Stimulated activated CD8-positive, alpha-beta memory T cell treated with anti-CD3 and anti-CD28 coated beads, Interleukin-15, amount 100 ng/mL, for 48 hours (primary cell): ENCODE measurements at places on chromosomes 16 and 17.

DNA sequence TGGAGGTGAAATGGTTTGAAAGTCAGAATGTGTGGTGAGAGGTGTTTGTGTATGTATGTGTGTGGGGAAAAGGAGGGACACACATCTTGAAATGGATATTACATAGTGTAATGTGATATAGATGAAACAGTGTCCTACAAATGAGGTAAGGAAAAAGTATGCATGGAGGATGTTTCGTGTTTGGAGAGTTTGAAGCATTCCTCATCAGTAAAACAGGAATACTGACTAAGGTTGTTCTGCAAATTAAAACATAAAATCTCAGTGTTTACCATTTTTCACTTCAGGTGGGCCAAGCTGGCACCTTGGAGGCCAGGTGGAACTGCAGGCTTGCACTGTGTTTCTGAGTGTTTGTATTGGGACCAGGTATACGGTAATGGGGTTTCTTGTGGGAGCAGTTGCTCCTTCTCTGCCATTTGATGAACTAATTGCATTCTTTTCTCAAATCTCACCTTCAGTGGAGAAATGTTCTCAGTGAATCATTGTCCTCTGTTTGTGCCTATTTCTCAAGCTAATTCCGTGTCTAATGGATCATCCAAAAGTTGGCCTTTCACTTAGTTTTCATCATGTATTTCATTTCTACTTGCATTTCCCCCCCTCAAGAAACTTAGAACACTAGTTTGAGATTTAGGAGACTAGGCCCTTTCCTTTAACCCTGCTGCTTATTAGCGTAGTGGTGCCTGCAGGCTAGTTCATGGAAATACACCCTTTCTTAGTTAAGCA, 8.2 kb upstream of the TBKBP1 start:
- DNase-seq = no peak

DNA sequence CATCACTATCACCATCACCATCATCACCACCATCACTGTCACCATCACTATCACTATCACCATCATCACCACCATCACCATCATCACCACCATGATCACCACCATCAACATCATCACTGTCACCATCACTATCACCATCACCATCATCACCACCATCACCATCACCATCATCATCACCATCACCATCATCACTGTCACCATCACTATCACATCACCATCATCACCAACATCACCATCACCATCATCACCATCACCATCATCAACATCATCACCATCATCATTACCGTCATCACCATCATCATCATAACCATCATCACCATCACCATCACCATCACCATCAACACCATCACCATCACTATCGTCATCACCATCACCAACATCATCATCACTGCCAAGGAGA, 273.8 kb downstream of the FOXL1 start:
- DNase-seq = no peak

DNA sequence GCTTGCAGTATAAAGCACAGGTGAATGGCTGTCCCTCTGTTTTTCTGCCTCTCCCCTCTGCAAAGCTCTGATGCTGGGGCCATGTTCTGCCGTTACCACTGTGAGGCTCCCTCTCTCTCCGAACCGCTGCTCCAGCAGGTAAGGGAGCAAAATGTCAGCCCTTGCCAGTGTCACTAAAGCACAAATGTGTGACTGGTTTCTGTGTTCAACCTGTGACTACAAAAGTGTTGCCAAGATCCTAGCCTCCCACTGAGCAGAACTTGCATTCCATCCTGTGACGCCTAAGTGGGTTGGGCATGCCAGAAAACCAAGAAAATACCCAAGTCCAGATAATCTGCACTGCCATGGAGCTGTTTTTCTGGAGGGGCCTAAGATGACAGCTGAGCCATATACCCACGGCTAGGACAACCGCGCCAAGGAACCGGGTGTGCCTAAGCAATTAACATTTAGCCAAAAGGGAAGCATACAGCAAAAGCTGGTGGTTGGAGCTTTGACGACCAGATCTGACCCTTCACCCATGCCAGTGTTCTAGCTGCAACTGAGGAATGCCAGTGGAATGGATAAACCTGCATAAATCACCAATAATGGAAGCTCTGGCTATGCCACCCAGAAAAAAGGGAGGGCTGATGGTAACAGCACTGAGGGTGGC, 35.0 kb downstream of the PSME3IP1 start:
- no peak for DNase-seq

DNA sequence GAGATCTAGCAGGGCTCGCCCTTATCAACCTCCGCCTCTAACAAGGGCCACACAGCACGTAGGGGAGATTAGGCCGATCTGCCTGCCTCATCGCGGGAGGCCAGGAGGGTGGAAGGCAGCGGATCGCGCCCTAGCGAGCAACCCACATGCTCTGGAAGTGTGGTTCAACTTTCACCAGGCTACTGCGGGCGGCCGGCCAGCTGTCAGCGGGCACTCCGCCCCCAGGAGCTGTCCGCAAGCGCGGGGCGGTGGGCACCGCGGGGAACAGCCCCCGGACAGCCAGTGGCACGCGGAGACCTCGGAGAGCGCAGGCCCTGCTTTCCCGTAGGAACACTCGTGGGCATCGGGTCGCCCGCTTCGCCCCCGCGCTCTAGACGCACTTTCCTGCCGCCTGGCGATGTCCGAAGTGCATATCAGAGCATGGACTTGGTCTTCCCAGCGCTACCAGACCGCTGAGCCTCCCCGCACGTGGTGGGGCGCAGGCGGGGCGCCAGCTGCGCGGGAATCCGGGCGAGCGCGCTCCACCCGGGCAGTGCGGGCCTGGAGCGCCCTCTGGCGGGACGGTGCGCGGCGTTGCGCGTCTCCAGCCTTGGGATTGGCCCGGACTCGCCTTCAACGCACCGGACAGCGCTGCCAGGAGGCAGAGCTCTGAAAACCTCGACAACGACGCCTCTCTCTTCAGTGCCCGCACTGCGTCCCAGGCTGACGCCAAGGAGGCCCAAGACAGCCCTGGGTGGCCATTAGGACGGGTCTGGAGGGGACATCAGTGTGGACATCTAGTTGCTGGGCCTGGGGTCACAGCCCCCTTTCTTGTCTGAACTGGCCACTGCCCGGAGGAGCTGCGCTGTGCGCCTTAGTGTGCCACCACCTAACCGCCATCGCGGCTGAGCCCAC, 3.6 kb upstream of the ZNHIT3 start:
- DNase-seq = peak; percentile 77

- no peak for DNase-seq
These were observed 183.9 kb downstream of the PARN start for GRCh38 chr16:14445937-14446715.

DNA sequence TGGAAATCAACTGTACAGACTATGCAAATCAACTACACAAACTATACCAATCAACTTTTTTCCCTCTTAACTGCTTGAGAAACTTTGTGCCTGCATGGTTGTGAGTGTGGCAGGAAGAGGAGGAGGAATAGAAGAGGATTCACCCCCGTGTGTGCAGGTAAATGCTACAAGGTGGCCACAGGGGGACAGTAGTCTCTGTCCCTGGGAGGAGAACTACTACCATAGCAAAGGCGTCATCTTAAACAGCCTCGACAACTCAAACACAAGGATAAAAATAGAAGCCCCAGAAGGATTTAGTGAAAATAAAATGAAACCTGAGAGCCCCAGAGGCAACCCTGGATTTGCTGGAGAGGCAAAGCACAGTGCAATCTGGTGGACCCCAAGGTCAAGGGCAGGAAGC, 199.5 kb upstream of the DYNLRB2 start:
- no peak for DNase-seq

DNA sequence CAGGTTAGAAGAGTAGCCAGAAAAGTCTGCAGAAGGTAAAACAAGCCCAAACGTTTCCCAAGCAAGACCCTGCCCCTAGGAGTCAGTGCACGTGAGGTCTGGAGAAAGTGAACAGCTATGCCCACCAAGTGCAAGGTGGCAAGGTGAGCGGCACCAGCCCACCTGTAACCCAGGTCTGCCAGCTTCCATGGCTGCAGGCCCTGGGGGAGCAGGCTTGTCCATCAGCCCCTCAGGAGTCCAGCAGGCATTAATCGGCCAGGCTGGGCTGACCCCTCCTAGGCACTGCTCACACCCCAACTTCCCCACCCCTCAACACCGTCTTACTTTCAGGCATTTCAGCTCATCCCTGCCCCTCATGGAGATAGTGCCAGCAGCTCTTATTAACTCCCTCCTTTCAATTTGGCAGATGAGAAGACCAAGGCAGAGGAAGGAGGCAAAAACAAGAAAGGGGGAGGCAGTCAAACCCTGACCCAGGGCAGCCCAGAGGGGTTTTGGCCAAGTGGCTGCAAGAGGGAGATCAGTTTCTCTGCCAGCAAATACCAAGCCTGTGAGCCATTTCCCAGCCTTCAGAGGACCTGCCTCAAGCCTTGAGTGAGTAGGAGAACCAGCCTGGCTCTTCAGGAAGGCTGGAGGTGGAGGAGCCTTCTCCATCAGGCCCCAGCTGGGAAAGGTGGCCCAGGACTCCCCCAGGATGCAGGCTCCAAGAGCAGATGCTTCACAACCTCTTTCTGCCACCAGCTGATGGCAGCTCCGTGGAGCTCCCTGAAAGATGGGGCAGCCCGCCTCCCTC, 14.7 kb downstream of the BEAN1 start:
- no peak for DNase-seq

GRCh38 chr17:56779322-56779721, 54.4 kb downstream of the C17orf67 start:
- no peak for DNase-seq

- DNase-seq = no peak
These were observed 7.1 kb downstream of the TMEM97 start for GRCh38 chr17:28326114-28326513.

- DNase-seq = no peak
These were observed 20.8 kb downstream of the TRPV2 start for GRCh38 chr17:16435925-16436886.
